Mesothelial cell of epicardium (in vitro differentiated cells): ENCODE measurements at places on chromosomes 16 and 17. TPM values are rescaled to one million over a fixed set of nuclear protein-coding genes. Genes with fewer than 3 reads are reported as not detected.

GRCh38 chr16:56950455-56950854 is 11.3 kb upstream of the CETP start:
- DNase-seq = no peak

The SLFN12L gene
- total RNA-seq = 0.09 to 0.18 TPM (median 0.09 TPM) in 3 replicates

GRCh38 chr17:66920950-66921349 is 43.6 kb upstream of the CACNG4 start:
- no peak for DNase-seq

GRCh38 chr16:15721018-15721417 is 71.0 kb downstream of the NDE1 start:
- no peak for DNase-seq

The GP1BA gene
- total RNA-seq = not detected in 3 replicates

The ITGAD gene
- total RNA-seq = not detected in 3 replicates

The MT1F gene
- 0.63 to 0.95 TPM (median 0.66 TPM) in 3 replicates for total RNA-seq

The MT1G gene
- total RNA-seq = not detected in 3 replicates

The TMIGD1 gene
- not detected in 3 replicates for total RNA-seq

GRCh38 chr17:78716814-78717393 is 65.2 kb downstream of the CYTH1 start:
- no peak for DNase-seq

The GPT2 gene
- 28.0 to 35.0 TPM (median 30.6 TPM) in 3 replicates for total RNA-seq

DNA sequence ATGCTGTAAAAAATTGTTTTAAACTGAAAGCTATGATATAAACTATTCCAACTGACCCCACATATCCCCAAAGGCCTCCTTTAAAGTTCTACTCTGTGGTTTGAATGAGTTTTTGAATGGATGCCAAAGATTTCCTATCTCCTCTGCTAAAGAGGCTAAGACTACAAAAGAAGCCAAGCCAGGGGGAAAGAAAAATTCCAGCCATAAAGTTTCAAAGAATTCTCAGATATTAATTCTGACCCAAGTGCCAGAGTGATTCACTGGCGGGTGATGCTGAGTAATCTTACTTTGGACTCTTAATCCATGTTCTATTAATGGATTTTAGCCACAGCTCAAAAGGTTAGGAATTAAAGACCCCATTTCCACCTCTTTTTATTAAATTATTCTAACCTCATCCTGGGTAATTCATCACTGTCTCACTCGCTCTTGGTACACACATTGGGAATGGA is 60.7 kb downstream of the HS3ST3A1 start:
- DNase-seq = no peak

- no peak for DNase-seq
These were observed 158.1 kb downstream of the CYLD start for GRCh38 chr16:50899951-50900350.

DNA sequence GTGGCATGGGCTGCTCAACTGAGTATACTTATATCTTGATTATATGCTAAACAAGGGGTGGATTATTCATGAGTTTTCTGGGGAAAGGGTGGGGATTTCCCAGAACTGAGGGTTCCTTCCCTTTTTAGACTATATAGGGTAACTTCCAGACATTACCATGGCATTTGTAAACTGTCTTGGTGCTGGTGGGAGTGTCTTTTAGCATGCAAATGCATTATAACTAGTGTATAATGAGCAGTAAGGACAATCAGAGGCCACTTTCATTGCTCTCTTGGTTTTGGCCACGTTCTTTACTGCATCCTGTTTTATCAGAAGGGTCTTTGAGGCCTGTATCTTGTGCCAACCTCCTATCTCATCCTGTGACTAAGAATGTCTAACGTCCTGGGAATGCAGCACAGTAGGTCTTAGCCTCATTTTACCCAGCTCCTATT is 12.0 kb downstream of the PRR11 start:
- no peak for DNase-seq

DNA sequence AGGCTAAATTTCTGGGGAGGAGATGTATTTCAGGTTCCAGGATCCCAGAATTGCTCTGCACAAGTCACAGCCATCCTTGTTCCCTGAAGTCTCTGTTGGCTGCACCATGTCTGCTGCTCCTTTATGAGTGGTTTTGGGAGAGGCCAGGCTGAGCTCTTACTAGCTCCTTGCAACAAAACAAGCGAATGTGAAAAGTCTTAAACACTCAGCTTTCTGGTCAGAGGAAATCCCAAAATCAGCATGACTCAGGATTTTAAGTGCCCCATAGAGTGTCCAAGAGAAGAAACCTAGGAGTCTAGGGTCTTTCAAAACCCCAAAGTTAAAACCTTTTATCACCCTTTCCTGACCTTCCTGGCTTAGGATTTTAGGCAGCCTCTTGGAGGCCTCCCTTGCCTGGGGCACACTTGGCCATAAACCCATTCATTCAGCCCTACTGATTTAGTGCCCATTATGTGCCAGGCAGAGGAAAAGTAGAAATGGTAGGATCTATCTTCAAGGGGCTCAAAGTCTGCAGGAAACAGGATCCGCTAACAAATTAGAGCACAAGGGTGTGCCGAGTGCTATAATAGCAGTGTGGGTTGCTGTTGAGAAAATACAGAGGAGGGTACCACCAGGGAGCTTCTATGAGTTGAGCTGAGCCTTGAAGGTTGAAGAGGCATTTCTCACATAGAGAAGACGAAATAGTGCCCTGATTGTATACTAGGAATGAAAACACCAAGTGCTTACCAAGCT is 36.9 kb downstream of the SOST start:
- no peak for DNase-seq

The GAS2L2 gene
- total RNA-seq = 0.09 to 0.20 TPM (median 0.11 TPM) in 3 replicates

- peak; percentile 73 for DNase-seq
These were observed 586 bp downstream of the UBALD2 start for GRCh38 chr17:76265624-76266243.

- no peak for DNase-seq
These were observed 1.8 kb downstream of the HOXB7 start for GRCh38 chr17:48609033-48609432.

DNA sequence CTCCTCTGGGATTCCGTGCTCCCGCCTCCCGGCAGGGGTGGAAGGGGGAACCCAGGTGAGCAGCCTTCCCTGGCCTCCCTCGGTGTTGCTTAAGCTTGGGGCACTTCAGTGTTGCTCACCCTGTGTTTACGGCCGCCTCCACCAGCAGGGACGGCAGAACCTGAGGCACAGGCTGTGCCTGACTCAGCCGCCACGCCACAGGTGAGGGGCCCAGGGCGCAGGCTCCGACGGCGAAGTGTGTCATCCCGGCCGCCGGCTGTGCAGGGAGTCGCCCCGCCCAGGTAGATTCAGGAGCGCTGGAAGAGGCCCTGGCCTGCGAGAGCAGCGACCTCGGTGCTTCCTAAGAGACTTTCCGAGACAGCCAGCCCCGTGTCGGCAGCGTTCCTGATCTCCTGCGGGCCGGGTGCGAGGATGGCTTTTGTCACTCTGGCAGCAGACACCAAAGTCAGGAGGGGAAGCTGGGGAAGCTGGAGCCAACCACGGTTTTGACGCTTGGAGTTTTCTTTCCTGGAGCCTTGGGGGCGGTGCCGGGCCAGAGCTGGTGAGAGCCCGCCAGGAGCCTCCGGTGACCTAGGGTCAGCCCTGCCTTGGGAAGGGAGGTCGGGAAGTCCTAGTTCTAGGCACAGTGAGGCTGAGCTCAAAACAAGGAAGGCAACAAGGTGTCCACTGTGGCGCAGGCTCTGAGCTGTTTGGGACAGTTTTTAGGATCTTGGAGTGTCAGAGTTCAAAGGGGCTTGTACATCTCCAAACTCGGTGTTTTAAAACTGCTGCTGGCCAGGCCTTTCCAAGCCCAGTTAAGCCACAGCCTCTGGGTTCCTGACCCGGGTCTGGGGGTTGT is 2.1 kb downstream of the GSE1 start:
- DNase-seq = peak; percentile 46

DNA sequence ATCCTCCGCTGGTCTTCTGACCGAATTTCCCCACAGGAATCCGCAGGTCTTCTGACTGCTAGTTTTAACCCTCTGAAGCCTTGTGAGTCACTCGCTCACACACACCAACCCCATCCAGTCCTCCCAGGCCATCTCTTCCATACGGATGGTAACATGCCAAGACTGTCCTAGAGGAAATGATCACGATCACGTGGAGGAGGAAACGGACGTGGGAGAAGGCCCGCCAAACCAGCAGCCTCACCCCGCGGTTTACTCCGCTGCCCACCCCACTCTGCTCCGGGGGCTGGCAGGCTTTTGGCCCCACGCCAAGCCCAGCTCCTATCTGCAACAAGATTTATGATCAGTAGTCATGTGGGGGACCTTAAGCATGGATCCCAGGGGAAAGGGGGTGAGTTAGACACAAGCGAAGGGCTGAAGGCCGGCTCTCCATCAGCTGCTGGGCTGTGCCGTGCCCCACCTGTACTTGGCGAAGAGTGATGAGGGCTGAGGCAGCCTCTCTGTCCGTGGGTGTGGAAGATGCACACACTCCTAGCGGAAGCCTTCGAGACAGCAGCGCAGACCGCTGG is 1.5 kb upstream of the FAAP100 start:
- no peak for DNase-seq

- no peak for DNase-seq
These were observed 421.5 kb downstream of the SOX9 start for GRCh38 chr17:72542317-72542716.

DNA sequence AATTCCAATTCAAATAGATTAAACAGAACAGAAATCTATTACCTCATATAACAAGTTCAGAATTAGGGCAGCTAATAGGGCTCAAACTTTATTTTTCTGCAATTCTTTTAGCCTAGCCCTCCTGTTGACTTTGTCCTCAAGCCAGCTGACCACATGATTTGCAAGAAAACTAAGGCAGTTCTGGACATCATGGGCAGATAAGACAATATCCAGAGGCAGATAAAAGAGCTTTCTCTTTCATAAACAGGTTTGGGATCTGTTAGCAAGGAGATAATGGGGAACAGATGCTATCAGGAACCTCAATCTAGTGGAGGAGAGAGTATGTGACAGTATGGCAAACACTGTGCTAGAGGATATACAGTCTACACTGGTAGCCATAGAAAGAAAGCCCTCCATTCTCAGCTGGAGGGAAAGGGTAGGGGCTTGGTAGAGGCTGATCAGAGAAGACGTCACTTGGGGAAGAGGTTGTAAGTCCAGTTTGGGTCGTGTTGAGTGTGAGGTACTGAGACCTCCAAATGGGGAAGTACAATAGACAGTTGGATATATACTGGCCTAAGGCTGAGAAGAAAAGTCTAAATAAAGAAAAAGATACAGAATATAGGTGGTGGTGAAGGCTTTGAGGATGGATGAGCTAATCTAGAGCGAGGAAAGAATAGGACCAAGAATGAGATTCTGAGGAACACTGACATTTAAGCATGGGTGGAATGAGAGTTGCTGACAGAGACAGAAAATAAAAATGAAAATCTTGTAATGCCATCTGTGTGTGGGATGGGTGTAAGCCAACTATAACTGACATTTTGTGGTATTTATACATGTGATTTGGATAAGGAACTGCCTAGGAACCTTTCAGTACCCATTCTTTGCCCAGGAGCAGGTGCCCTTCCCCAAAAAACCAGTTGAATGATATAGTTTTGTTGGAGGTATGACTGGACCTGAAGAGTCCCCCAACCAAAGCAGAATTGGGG is 67.4 kb downstream of the CYB561 start:
- DNase-seq = no peak

DNA sequence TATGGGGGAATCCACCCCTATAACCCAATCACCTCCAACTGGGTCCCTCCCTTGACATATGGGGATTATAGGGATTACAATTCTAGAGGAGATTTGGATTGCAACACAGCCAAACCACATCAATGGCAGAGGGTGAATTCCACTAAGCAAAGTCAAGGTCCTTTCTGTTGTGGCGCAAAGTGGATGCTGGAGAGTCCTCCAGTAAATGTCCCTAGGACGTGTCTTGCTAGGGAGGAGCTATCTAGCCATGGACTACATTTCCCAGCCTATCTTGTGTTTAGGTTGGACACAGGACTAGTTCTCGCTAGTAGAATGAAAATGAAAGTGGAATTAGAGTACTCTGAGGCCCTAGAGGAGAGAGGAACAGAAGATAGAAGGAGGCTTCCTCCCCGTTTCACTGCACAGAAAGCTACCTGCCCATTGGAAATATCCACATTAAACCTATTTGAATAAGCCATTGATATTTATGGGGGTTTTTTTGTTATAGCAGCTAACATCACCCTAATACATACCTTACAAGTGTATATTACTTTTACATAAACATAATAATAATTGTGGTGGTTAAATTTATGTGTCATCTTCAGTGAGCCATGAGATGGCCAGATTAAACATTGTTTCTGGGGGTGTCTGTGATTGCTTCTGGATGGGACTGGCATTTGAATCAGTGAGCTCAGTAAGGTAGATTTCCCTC is 56.7 kb upstream of the ERCC4 start:
- DNase-seq = no peak

DNA sequence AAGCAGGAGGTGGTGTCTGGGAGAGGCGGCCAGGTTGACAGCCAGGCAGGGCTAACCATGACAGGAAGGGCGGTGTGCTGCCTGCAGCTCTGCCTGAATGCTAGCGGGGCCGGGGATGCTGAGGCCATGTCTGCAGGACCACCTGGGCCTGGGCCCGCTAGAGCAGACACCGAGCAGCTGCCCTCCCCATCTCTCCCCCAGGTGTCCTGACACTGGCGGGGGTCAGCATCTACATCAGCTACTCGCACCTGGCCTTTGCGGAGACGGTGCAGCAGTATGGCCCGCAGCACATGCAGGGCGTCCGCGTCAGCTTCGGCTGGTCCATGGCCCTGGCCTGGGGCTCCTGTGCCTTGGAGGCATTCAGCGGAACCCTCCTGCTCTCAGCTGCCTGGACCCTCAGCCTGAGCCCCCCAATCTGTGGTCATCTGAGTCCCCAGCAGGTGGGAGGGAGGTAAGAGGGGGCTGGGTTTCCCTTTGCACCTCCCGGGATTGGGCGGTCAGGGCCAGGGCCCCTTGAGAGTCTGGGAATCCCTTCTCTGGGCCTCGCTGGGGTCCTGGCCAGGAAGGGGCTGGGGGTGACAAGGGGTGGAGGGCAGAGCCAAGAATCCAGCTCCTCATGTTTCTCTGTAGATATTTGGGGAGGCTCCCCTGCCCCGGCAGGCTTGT is 7.5 kb downstream of the TMEM235 start:
- DNase-seq = no peak

The CD79B gene
- not detected in 3 replicates for total RNA-seq

- DNase-seq = no peak
These were observed 2.2 kb downstream of the PIP4K2B start for GRCh38 chr17:38797158-38797490.

GRCh38 chr17:72852277-72852938 is 240.1 kb downstream of the SLC39A11 start:
- no peak for DNase-seq

DNA sequence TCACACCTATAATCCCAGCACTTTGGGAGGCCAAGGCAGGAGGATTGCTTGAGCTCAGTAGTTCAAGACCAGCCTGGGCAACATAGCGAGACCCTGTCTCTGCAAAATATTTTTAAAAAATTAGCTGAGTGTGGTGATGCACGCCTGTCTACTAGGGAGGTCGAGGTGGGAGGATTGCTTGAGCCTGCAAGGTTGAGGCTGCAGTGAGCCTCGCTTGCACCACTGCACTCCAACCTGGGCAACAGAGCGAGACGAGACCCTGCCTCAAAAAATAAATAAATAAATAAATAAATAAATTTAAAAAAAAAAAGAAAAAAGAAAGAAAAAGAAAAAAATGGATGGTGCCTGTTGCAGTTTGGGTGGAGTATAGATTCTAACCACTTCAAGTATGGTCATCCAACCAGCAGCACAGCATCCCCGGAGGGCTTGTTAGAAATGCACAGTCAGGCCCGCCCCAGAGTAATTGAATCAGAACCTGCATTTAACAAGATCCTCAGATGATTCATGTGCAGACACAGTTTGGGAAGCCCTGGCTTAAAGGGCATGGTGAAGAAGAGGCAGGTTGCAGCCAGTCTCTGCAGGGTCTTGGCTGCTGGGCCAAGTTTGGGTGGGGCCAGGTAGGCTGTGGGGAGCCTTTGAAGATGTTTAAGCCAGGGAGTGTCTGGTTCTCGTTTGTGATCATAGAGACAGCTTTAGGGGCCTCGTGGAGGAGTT is 40.8 kb downstream of the MRC2 start:
- no peak for DNase-seq

The KRT23 gene
- 2.3 to 2.8 TPM (median 2.6 TPM) in 3 replicates for total RNA-seq
